ENCODE measurements at places on chromosomes 6 and 20.
A peak's percentile ranks its signal among the peaks of the same experiment; 100 is the strongest.

- DNase-seq, result no peak
Observed at GRCh38 chr20:39259808-39260207, 297.7 kb downstream of the DHX35 start.

DNA sequence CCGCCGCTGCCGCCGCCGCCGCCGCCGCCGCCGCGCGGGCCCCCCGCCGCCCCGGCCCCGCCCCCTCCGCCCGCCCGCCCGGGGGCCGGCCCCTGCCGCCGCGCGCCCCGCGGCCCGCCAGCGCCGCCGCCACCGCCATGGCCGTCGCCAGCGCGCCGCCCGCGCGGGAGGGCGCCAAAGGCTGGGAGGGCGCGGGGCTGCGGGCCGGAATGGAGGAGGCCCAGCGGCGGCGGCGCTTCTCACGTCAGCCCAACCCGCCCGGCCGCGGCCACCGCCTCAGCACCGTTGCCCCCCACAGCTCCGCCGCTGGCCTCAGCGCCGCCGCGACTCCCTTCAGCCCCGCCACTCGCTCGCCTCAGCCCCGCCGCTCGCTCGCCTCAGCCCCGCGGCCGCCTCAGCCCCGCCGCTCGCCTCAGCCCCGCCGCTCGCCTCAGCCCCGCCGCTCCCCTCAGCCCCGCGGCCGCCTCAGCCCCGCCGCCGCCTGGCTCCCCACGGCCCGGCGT is 258 bp downstream of the PHF10 start:
- no peak for DNase-seq

DNA sequence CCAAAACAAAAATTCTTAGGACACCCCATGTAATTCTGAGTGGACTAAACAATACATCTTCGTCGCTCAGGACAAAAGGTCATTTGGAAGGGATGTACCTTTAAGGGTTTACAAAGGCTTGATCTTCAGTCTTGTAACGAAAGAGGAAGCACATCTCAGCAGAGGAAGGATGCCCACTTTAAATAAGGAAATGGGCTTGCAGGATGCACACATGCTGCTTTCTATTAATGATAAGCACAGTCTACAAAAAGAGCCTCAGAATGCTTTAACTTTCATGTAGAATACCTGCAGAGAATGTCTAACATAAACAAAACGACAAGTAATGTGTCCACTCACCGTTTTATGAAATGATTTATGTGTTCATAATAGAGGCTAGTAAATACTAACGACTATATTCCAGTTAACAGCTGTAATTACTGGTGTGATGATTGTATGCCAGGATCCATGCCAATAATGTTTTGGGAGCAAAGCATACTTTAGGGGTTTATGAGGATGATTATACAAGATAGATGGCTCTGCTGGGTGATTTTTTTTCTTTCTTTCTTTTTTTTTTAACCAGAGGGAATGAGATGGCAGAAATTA is 216.9 kb downstream of the GMDS start:
- DNase-seq, result no peak

GRCh38 chr20:39378776-39379175 is 416.6 kb downstream of the DHX35 start:
- no peak for DNase-seq

DNA sequence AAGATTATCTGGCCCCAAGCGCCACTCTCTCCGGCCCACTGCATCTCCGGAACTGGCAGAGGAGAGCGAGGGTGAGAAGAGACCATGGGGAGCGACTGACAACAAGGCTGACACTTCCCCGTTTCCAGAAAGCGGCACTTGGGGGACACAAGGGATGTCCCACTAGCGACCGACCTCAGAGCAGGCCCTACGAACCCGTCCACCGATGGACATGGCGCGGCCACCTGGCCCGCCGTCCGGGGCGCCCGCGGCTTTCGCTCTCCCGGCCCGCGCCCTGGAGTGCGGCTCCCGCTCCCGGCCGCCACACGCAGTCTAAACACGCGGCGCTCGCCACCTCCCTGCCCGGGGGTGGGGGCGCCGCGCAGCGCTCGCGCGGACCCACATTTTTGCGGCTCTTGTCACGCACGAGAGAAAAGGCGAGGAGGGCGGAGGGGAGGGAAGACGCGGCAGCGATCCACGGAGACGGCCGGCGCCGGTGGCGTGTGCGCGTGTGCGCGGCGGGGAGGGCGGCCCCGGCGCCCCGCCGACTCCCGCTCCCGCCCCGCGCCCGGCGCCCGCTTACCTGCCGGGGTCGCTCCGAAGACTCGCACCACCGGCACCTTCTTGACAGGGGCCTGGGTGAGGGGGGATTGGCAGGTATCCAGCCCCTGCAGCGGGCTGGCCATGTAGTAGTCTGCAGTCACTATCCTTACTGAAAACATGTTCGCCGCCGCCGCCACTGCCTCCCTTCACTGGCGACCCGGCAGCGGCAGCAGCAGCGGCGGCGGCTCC is 645 bp downstream of the REV3L start:
- DNase-seq, result peak; percentile 39

DNA sequence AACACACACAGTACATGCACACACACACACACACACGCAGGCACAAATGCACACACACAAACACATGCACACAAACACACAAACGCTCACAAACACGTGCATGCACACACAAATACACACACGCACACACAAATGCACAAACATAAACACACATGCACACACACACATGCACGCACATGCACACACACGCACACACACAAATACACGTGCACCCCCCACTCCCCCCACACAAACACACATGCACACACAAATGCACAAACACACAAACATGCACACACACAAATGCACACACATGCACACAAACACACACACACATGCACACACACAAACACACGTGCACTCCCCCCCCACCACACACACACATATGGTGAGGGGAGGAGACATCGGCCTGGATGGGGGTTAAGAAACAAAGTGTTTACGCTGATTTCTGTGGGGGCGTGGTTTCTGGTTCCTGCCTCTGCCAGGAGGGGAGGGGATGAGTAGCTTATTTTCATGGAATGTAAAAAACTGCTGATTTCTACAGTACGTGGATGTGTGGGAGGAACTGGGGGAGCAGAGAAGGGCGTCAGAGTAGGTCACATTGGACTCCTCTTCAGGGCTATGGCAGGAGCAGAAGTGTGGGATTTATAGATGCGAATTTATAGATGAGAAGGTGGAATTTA is 607.2 kb downstream of the QKI start:
- DNase-seq, result no peak

DNA sequence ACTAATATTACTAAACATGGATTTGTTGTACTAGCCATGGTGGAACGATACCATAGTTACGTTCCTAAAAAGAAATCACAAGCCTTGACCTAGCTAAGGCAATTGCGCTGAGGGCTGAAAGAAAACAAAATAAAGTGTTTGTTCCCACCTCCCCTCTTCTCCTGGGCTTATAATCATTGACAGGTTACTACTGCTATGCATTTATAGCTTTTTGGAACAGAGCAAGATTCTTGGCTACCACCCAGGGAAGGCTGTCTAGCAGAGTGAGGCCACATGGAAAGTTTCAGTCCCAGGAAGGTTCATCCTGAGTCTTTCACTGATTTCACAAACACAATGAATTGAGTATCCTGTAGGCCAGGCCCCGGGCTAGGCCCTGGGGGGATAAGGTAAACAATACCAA is 84.6 kb downstream of the TMEM170B start:
- DNase-seq, result no peak

DNA sequence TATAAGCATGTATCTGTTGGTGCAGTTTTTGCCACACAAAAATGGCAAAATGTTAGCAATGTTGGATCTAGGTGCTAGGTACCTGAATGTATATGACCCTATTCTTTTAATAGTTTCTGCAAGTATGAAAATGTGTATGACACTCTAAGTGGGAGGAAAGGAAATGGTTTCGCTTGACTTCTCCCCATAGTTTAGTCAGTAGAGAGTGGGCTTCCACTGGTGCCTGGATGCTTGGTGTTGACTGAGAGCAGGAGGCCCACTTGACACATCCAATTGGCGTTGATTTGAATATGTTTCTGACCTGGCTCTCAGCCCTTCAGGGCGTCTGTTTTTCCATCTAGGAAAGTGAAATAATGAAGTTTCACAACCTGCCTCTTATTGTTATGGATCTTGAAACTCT is 41.8 kb upstream of the GABRR1 start:
- DNase-seq, result no peak

GRCh38 chr6:70231311-70231710 is 71.6 kb downstream of the COL9A1 start:
- DNase-seq, result no peak

GRCh38 chr20:47521059-47521808 is 19.5 kb downstream of the NCOA3 start:
- DNase-seq, result no peak

- DNase-seq, result no peak
Observed at GRCh38 chr6:150091476-150091875, 22.6 kb upstream of the ULBP3 start.

- no peak for DNase-seq
Observed at GRCh38 chr6:144559865-144560593, 274.9 kb downstream of the UTRN start.

- DNase-seq, result peak; percentile 81
Observed at GRCh38 chr20:34312544-34313217, 9.5 kb upstream of the AHCY start.

- DNase-seq, result no peak
Observed at GRCh38 chr6:81515562-81516453, 236.7 kb downstream of the TENT5A start.

DNA sequence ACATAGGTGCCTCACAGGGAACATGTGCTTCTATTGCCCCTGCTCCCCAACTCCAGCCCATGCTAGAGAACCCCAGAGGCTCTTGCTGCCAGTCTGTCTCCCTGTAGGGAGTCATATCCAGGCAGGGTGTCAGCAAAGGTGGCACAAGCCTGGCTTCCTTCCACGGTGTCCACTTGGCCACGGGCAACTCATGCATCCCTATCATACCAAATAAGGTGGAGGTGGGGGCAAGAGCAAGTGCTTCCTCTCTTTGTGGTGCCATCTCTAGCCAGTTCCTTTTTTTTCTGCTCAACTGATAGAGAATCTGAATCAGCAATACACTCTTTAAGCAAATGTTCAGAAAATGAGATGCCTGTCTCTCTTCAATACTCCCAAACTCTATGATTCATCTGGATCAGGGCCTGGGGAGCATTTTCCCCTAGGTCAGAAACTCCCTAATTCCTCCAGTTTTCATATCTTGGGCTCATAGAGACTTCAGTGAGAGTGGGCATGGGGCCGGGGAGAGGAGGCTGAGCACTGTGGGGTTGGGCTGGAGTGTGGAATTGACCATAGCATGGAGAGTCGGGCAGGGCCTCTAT is 105.1 kb upstream of the GPR6 start:
- no peak for DNase-seq

- no peak for DNase-seq
Observed at GRCh38 chr20:60054716-60055634, 96.8 kb downstream of the CDH26 start.

DNA sequence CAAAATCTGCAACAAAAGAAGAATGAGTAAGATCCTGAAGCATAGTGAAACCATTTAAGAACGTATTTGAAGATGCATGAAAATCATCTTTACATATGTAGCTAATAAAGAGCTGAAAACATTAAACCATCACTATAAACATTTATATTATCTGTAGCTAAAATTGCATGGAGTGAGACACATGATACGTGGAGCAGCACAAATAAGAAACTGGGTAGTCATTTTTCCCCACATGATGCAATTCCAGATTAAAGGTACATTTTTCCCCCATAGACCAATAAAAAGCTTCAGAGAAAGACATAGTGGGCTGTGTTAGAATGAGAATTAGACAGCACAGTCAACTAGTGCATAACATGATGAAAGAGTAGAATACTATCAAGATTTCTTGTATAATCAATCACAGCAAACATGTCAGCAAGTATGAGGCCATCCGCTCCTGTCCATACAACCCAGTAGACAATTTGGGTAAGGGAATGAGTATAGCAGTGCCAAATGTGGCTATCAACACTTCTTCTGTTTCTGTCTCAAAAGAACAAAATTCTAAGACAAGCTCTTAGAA is 67.0 kb downstream of the RSPO3 start:
- no peak for DNase-seq

GRCh38 chr6:21738180-21739094 is 144.9 kb downstream of the SOX4 start:
- DNase-seq, result no peak

- DNase-seq, result no peak
Observed at GRCh38 chr6:111661541-111662061, 55.9 kb upstream of the TRAF3IP2 start.

DNA sequence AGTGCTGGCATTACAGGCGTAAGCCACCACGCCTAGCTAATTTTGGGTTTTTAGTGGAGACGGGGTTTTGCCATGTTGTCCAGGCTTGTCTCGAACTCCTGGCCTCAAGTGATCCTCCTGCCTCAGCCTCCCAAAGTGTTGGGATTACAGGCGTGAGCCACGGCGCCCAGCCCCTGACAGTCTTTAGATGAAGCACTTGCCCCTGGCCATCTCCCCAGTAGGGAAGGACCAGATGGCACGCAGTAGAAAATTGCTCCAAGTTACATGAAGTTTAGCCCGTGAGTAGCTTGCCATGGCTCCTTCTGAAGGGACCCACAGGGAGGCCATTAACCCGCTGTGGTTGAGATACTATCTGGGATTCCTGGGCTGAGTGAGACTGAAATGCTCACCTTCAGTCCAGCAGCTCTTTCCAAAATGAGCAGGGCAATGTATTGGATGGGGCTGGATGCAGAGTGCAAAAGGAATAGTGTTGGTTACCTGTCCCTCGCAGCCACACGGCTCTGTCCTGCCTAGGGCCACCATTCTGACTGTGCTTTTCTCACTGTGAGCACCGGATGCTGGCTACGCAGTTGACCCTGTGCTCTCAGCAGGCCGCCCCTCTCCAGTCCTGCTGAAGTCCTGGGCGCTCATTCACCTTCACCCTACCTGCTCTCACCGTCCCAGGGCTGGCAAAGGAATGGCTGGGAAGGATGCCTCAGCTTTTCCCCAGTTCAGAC is 66.9 kb downstream of the EFCAB8 start:
- no peak for DNase-seq

DNA sequence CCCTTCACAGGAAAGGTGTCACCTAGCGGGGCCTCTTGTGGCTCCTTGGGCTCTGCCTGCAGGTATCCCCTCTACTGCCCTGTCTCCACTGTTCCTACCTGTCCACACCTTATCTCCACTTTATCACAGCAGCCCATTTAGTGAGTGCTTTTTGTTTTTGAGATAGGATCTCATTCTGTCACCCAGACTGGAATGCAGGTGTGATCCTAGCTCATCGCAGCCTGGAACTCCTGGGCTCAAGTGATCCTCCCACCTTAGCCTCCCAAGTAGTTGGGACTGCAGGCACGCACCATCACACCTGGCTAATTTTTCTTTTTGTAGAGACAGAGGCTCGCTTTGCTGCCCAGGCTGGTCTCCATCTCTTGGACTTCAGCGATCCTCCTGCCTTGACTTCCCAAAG is 48.0 kb downstream of the BCAS4 start:
- no peak for DNase-seq

DNA sequence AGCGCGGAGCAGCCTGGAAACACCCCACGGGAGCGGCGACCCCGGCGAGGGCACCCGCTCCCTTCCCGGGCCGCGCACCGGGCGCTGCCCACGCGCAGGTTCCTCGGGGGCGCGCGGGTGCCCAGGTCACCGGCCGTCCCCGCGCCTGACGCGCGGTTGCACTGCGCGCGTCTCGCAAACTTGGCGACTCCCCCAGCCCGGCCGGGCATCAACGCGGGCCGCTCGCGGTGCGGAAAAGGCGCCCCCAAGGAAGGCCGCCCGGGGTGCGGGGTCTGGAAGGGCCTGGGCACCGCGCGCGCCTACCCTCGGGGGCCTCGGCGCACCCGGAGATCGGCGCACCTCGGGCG is 555 bp upstream of the ZBTB46 start:
- DNase-seq, result no peak
